ENCODE measurements at places on chromosomes 12 and 14. TPM values are rescaled to one million over a fixed set of nuclear protein-coding genes. Genes with fewer than 3 reads are reported as not detected.

Gene FBXL14
- 12.3 TPM for total RNA-seq

DNA sequence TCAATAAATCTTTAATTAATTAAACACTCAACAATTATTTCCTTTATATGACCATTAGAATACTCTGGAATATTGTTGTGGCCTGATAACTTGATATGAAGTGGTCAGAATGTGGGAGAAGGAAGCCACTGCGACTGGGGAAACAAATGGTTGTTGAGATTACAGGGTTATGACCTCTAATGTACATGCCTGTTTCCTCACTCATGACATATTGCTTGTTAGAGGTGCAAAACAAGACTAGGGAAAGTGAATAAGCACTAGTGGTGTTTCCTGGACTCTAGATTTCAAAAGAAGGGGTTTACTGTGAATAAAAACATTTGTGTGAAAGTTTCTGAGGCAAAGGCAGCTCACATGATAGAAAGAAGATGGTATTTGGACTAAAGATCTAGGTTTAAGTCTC lies 53.3 kb downstream of the STAB2 start:
- no peak for DNase-seq

GRCh38 chr12:57740656-57741412 lies 2.3 kb upstream of the AGAP2 start:
- DNase-seq: no peak

DNA sequence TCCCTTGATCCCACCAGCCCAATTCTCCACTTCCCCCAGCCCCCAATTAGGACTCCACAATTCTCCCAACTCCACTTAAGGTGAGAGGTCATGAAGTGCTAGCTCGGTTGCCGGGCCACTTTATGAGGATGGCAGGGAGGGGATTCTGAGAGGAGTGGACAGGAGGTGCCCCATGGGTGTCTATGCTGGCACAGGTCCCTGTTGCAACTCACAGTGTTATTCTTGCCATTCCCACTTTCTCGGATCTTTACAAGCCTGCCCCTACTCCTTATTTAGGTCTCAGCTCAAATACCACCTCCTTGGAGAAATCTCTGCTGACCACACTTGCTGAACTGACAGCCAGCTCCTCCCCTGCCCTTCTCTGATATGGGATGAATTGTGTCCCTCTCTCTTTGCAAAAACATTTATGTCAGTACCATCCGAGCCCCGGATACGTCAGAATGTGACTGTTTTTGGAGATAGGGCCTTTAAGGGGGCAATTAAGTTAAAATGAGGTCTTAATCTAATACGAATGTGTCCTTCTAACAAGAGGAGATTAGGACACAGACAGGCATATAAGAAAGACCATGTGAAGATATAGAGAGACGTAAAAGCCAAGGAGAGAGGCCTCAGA lies 4.2 kb upstream of the LGALS3 start:
- no peak for DNase-seq

Gene PLA2G1B
- not detected for total RNA-seq

Gene HOXC13
- total RNA-seq: not detected

- DNase-seq: no peak
Observed at GRCh38 chr12:85781766-85782165, 54.4 kb downstream of the RASSF9 start.

DNA sequence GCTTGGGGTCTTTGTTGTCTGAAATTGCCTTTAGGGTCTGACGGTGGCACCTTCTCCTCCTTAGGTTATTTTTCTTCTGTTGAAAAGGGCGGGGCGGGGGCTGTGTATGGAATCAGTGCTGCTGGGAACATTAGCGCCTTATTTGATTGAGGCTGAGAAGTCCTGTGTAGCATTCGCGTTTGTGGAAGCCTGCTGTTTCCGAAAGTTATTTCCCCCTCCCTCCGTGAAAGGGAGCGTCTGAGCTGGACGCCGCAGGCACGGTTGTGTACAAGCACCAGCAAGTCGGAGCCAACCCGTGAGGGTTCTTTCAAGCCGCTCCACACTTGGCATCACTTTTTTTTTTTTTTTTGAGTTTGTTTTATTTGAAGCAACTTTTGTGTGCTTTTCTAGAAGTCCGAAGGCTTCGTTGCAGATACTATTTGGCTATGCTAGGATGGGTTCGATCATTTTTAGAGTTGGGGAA lies 1.1 kb downstream of the SYNE2 start:
- no peak for DNase-seq

Gene TSHR
- total RNA-seq: not detected

Gene RAP1B
- 157 TPM for total RNA-seq

Gene SFSWAP
- total RNA-seq: 21.7 TPM

DNA sequence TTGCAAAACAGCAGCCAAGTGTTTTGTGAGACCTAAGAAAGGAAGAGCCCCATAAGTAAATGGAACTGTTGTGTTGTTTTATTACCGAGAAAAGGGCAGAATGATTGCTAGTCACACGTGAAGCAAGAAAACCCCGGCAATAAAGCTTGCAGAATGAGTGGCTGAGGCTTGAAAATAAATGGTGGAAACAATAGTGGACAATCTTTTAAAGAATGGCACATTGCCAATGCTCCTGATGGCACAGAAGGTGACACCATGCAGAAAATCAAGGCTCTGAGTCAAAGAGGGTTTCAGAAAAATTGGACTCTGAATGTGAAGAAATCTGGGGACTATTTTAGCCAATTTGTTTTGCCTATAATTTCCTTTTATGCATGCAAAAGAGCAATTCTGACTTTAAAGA lies 4.0 kb upstream of the AQP2 start:
- DNase-seq: no peak

- no peak for DNase-seq
Observed at GRCh38 chr14:54609576-54609975, 42.6 kb downstream of the SAMD4A start.

DNA sequence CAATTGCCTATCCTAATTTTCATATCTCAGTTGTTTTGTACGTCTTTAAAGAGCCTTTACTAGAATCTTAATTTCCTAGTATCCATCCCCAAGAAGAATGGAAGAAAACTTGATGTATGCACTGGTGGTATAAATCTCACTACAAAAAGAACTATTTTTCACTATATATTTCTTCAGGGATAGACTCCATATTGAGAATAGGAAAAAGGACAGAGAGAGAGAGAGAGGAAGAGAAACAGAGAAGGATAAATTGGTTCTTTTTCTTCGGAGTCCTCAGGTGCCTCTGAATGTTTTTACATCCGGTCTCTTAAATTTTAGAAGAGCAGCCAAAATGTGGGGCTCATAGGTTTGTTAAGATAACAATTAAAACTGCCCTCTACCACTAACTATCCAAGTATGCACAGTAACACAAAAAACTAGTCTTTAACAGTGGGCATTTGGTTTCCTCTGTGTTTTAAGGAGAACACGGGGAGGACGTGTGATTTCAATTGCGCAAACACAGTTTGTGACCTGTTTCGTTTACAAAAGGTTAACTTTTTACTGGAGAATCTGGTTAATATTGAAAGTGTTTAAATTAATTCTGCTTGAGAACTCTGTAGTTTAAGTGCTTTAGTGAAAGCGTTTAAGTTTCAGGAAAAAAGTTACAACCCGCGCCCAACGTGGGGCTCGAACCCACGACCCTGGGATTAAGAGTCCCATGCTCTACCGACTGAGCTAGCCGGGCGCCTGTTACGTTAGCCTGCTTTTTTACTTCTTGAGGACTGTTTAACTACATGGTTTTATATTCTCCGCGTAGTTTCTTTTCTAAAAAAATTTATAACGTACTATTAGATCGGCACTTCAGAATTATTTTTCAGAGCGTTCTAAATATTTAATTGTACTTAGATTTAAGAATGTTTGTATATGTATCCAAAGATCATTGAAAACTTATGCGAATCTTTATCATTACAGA lies 5.1 kb upstream of the PSMA3 start:
- peak; percentile 96 for DNase-seq

Measured in esophagus muscularis mucosa (tissue), 4 donors.